CD4-positive, alpha-beta T cell treated with Interleukin-12 subunit alpha and Interleukin-12 subunit beta, for 1 hour (primary cell): ENCODE measurements at places on chromosomes 7 and 10.

DNA sequence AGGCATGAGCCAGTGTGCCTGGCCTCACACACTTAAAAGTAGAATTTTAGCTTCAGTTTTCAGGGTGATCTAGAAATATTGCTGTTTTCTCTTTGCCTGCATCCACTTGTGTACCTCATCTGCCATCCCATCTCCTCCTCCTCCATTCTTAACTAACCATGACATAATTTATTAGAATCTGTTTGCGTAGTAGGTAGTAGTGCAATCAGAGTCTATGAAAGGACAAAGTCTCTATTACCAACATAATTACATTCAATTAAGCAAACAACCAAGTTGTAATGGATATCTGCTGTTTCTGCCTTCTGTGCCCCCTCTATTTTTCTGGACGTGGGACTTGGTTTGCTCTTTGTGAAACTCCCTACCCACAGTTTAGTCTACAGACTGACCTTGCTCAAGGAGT is 72.9 kb downstream of the CDK14 start:
- no peak for DNase-seq

DNA sequence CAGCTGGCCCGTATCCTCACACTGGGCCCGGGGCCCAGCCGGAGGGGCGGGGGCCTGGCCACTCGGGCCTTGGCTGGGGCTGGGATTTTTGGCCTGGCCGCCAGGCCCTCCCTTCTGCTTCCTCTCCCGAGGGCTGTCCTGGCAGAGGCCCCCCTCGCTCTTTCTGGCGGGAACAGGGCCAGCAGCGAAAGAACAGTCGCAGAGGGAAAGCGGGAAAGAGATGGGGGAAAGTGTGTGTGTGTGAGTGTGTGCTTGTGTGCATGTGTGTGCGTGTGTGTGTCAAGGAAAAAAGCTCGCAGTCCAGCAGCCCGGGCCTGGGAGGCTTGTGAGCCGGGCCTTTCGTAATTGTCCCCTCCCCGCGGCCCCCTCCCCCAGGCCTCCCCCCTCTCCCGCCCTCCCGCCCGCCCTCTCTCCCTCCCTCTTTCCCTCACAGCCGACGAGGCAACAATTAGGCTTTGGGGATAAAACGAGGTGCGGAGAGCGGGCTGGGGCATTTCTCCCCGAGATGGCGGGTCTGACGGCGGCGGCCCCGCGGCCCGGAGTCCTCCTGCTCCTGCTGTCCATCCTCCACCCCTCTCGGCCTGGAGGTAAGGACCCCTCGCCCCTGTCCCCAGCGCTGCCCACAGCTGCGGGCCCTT is at the start of gene ELN:
ELN (plus strand) TSS at position 491 of the 638 bp plus-strand sequence; CDS start at position 506, 15 bp downstream.
- no peak for DNase-seq

DNA sequence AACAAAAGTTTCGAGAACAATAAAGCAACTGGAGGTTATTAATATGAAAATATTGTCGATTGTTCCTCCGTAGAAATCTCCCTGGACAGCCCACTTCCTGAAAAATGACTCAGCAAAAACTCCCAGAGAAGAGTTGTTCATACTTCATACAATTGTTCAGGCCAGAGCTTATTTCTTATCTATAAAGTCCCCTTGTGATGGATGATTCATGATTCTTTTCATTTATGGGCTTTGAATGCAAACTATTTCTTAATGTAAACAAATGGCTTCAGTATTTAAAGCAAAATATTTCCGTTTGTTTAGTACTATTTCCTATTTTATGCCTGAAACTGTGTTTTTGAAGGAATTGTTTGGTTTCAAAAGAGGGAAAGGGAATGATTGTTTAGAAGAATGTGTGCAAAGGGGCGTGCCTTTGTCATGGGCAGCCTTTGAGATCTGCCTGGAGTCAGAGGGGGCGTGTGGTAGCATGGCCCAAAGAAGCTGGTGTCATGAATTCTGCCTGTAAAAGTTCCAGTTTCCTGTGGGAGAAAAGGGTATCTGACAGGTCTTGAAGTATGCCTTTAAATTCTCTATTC is 26.2 kb upstream of the EXOC6 start:
- DNase-seq, result no peak

DNA sequence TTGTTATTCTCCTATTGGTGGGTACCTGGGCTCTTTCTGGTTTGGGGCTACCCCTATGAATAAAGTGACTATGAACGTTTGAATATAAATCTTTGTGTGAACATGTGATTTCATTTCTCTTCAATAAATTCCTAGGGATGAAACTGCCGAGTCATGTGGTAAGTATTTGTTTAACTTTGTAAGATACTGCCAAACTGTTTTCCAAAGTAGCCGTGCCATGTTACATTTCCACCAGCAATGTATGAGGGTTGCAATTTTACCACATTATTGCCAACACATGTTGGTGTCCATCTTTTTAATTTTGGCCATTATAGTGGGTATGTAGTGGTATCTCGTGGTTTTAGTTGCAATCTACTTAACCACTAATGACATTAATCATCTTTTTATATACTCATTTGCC is 94.7 kb downstream of the ZNRF2 start:
- DNase-seq, result no peak

- no peak for DNase-seq
Measured at GRCh38 chr7:14833707-14834106, 68.8 kb downstream of the DGKB start.

GRCh38 chr7:15753887-15754579 is 67.5 kb upstream of the MEOX2 start:
- DNase-seq, result no peak
